Kasumi-1 (cell line): ENCODE measurements at places on chromosomes 7 and 10.
A peak's percentile ranks its signal among the peaks of the same experiment; 100 is the strongest.

DNA sequence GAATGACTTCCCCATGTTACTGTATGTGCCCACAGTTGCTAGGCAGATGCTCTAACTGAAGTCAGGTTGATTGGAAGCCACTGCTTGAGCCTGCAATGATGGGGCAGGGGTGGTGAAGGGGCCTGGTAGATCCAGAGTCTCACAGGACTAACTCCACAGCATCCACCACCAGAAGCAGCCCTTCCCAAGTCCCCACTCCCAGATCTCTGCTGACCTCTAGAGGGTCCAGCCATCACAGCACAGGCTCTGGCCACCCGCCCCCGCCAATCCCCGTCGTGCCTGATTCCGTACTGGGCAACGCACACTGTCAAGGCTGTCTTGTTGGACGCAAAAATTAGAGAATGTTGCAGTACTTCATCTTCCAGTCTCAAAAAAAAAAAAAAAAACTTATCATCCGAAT, 136.8 kb upstream of the PDE1C start:
- DNase-seq: no peak

GRCh38 chr10:14508725-14509124, 178.0 kb upstream of the FRMD4A start:
- DNase-seq: no peak

GRCh38 chr10:7505196-7505595, 94.4 kb upstream of the SFMBT2 start:
- DNase-seq: no peak

DNA sequence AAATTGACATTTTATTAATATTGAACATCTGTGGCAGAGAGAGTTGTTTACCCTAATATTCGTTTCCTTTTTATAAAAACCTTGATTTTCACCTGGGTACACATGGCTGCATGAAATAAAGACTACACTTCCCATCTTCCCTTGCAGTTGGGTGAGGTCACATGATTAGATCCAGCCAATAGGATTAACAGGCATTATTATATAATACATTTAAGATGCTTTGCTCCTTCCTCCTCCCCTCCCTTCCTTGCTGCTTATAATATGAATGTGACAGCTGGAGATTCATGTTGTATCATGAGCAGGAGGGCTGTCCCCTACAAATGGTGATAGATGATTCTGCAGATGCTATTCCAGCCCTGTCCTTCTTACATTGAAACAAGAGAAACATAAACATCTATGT, 146.6 kb downstream of the SH2D4B start:
- DNase-seq: peak; percentile 16

GRCh38 chr7:132179080-132179430, 397.2 kb downstream of the PLXNA4 start:
- DNase-seq: no peak

DNA sequence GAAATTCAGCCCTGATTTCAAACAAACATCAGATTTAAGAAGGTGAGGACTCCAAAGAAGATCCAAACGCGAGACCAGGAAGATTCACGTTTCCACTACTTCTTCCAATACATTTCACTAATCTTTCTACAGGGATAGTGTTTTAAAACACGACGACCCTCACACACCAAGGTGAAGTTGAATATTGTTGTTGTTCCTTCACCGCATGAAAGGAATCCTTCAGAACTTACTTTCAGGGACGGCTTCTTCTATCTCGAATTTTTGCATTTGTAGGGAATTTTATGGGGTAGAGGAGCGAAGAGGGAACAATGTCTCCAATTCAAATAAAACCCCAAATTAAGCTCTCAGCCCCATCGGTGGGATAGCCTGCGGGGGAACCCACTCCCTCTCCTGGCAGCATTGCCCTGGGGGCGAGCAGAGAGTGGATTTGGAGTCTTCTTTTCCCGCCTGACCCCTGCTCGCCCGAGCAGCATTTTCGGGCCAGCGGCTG, 1.5 kb upstream of the GATA3 start:
- no peak for DNase-seq

- DNase-seq: no peak
These were observed 12.4 kb downstream of the UMAD1 start for GRCh38 chr7:7652798-7653540.

- DNase-seq: no peak
These were observed at the start of gene PNLIPRP2 for GRCh38 chr10:116620423-116621400. Gene PNLIPRP2, plus strand, starts transcription at chr10:116620953.

DNA sequence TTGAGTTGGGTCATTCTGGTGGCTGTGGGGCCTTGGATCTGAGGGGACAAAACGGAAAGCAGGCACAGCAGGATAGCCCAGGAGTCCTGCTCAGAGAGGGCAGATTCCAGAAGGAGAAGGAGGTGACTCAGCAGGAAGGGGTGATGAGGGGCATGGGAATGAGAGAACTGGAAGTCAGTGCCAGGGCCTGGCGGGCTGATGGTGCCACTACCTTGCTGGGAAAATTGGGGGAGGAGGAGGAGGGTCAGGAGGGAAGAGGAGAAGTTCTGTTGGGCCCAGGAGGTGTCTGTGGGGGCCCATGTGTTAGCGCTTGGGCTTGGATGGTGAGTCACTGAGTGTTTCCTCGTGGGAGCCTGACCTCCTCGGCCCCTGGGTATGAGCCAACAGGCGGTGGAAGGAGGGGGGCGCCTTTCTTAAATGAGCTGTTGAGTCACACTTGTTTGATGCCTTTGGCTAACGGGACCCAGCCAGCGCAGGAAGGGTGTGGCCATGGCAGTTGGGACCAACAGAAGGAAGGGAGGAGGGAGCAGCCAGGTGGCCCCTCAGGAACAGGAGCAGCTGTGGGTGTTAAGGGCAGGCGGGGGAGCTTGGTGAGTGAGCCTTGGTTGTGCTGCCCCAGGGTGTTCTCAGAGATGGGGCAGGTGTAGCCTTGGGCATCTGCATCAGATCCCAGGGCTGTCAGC, 130.0 kb upstream of the BTBD16 start:
- no peak for DNase-seq

GRCh38 chr10:80759693-80760092, 222.0 kb downstream of the SH2D4B start:
- DNase-seq: no peak

DNA sequence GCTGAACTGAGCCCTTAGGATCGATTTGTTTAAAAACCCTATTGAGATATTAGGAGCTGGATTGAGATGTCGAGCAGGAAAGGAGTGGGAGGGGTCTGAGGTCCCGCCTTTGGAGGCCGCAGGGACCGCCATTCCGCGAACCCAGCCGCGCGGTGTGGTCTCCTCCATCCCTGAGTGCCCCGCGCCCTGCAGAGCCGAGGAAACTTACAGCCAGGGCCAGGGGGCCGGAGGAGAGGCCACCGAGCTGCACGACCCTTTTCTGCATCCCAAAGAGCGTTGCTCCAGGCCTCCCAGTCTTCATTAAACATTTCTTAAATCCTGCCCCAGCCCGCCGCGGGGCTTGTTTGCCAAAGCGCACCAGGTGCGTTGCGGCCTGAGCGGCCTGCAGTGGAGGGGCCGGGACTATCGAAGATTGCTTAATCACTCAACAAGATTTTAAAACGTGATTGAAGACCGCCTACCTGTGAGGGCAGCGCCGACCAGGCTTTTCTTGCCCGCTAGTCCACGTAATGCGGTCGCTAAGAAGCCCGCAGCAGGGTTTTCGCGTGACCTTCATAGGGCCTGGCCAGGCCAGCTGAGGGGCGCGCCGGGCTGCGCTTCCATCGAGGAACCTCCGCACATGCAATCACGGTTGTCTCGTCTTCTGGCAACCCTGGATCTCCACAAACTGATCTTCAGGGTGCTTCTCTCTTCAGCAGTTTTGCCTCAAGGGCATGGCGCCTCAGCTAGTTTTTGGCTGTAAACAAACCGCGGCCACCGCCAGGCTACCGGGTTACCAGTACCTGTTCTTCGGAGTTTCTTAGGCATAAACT, 2.0 kb upstream of the CTBP2 start:
- DNase-seq: no peak

DNA sequence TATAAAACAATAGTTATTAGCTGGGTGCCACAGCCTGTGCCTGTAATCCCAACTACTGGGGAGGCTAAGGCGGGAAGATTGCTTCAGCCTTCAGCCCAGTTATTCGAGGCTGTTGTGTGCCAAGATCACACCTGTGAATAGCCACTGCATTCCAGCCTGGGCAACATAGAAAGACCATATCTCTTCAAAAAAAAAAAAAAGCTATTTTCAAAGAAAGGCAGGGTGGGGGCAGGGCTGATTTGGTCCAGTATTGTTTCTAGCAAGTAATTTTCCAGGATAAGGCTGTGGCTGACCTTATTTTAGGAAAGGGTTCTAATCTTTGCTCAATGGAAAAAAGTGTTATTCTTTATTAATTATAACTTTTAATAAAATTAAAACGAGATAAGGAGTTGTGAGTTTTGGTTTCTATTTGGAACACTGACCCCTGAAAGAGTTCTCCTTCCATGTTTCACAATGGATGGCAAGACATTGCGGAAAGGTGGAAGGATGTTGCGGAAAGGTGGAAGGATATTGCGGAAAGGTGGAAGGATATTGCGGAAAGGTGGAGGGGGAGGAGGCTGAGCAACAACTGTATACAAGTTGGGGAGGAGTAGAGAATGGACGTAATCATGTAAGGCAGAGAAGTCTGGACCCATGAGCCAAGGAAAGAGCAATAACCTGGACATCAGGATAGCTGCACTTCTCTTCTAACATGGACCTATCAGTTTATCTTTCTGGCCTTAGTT, 1.5 kb upstream of the C1GALT1 start:
- no peak for DNase-seq

DNA sequence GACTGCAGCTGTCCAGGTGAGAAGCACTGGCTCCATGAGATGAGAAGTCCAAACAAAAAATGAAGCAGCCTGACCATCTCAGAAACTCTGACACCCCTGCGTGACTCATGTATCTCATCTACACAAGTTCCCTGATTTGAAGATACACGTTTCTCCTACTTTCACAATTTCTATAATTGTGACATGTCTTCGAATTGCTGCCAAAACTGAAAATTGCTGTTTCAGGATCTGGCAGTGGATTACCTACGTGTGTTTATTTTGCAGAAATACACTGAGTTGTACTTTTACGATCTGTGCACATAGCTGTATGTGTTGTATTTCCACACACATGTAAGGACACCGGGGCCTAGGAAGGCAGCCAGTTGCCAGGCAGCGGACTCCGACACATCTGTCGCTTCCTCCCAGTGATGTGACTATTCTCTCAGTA, 53.2 kb downstream of the LARP4B start:
- DNase-seq: no peak

DNA sequence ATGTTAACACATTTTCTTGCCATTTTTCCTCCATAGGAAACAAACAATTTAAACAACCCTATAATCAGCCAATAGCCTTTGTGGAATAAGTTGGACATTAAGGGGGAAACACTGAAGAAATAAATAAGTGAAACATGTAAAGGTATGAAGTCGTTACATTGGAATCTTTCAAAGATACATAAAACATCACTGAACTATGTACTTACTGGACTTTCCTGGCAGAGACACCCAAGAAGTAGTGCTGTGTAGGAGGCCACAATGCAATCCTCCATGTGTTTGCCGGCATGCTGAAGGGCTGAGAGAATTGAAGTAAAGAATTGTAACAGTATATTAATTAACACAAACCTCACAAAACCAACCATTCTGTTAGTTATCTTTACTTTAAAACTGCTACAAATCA, 76.5 kb upstream of the GRID1 start:
- DNase-seq: no peak

DNA sequence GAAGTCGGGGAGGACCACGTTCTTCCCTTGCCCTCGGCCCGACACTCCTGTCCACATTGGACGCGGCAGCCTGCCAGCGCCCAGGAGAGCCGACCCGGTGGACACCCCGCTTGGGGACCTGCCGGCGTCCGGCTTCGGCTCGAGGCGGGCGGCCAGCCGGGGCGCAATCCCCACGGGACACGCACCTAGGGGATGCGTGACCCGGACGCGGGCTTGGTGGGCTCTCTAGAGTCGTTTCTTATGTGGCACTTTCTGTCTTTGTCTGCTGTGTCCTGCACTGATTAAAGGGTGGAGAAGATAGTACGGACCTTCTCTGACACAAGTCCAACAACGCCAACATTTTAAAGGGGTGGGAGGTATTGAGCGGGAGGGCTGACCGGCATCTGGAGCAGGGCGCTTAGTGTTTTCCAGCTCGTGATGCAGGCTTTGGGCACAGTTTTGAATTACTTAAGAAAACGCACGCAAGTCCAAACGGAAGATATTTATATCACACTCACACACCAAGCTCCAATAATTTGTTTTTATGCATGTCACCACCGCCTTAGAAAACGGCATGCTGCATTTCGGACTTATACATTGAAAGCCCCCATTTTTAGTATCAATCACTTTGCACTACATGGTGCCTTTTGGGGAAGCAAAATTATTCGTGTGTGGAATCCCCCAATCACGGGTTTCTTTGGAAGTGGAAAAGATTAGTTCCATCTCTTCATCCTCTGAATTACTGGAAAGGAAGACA, 3.9 kb upstream of the SPAG6 start:
- no peak for DNase-seq

DNA sequence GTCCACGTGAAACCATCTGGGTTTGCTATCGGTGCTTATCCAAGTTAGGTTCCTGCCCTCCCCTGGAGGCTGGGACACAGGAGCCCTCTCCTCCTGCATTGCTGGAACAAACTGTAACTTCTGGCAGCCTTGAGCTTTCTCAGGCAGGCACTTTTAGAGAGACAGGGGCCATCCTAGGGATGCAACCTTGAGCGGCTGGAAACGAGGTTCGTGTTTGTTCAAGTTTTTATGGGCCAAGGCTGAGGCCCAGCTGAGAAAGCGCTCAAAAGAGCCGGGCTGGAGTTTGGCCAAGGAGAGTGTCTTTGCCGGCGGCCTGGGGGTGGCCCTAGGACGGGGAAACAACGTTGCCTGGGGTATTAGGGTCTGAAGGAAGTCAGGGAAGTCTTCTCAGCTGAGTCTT, 5.5 kb upstream of the MMD2 start:
- DNase-seq: no peak

- no peak for DNase-seq
These were observed 8.6 kb downstream of the LZTS2 start for GRCh38 chr10:101007915-101008822.

GRCh38 chr10:87781545-87781944, 36.5 kb downstream of the ATAD1 start:
- no peak for DNase-seq

- DNase-seq: no peak
These were observed 44.9 kb downstream of the BAMBI start for GRCh38 chr10:28722065-28722803.

DNA sequence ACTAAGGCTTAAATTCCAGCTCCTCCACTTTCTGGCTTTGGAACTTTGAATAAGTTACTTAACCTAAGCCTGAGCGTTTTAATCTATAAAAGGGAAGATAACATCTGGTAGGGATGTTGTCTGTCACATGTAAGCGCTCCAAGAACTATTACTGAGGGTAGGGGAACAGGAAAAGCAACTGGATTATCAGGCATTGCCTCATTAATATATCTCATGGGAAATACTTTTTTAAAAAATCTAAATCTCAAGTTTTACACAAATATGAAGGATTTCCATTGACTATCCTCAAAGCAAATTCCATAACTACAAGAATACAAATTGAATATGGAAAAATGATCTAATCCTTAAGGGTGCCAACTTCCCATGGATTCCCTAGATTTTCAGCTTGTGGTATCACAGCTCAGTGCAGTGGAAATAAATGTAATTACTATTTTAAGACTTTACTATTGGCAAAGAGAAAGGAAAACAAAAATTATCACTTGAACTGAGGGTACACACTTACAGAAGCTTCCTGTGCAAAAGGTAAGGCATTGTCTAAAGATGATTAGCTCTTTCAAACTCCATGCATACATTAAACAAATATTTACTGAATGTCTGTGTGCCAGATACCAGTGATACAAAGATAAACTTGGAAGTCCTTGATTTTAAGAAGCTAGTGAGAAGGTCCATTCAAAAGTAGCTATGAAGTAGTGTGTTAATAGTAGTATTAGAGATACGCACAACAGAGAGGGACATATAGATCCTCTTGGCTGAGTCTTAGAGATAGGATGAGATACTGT, 38.4 kb downstream of the NT5C2 start:
- no peak for DNase-seq

- DNase-seq: no peak
These were observed at the start of gene ADGRA1 for GRCh38 chr10:133087679-133088178. Gene ADGRA1, plus strand, starts transcription at chr10:133087924. Its CDS starts 986 bp downstream, at chr10:133088910.
